ENCODE measurements at places on chromosomes 5 and 9. TPM values are rescaled to one million over a fixed set of nuclear protein-coding genes. Genes with fewer than 3 reads are reported as not detected.

- DNase-seq: no peak
Observed at GRCh38 chr5:135829681-135830383, 4.6 kb upstream of the SLC25A48 start.

DNA sequence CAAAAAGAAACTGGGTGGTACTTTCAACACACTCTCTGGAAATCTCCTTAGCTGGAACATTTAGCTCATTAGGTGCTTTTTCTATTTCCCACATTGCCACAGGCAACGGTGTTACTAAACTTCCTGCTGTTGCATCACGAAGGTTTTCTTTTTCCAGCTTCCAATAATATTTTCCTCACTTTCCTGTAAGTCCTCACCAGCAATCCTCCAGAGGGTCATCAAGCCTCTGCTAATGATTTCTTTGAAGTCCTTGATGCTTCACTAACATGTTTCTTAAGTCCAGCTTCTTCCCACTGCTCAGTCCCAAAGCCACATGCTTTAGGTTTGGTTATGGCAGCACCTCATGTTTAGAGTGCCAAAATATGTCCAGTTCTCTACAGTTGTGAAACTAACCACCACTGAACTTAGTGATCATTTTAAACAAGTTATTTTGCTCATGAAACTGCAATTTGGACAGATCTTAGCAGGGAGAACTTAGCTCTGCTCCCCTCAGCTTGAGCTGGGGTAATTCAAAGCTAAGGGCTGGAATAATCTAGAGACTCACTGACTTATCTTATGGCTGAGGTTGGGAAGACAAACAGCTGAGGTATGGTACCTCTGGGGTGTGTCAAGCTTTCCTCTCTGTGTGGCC lies 39.9 kb upstream of the RETREG1 start:
- no peak for DNase-seq

DNA sequence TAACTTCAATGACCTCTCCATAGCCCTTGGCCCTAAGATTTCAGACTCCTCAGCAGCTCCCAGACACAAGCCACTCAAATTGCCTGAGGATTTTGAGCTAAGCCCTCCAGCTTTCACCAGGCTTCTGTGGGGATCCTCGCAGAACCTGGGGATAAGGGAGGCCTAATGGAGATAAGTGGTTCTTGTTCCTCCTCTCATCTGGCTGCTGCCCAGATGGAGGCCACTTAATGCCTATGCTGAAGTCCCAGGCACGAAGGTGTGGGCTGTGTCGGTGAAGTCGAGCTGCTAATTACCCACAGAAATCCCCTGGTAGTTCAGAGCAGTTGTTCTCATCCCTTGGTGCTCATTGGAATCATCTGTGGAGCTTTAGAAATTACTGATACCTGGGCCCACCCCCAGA lies 10.3 kb upstream of the FAT2 start:
- no peak for DNase-seq

The PHF24 gene
- not detected for total RNA-seq

DNA sequence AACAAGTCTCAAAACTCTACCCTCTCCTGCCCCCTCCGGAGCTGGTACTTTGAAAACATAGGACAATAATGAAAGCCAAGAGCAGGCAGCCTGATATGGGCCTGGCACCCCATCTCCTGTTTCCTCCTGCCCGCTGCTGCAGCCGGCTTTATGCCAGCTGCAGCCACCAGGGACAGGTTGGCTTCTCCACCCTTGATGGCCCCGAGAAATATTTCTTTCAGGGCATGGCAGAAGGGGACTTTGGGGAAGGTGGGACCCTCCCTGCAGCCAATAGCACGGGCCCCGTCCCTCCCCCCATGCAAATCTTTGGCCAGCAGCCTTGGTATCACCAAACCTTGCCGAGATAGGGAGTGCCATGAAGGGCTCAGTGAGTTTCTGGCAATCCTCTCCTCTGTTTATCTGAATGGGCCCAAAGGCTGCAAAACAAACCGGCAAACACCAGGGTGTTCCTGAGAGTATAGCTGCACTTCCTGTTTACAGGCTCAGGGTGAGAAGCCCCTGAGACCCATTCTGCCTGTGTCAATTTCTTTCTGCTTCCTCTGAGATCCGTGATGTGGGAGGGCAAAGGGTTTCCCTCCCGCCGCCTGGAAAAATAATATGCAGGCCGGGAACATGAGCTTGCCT lies 73.4 kb upstream of the BOD1 start:
- DNase-seq: no peak

DNA sequence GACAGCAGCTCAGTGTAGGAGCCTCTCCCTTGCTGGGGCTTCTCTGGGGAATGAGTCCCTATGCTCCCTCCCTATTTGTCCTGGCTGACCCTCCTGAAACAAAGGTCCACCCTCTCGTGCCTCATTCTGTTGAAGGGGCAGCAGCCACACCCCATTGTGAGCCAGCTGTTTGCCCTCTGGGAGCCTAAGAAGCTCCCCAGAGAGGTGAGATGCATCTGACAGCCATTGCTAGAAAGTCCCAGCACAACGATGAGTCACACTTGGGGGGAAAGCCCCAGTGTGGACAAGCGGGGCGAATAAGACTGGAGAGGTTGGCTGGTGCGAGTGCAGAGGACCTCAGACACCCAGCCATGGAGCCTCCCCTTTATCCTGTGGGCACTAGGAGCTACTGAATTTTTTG lies 101.4 kb downstream of the PPARGC1B start:
- no peak for DNase-seq

The POLR3G gene
- total RNA-seq: 0.21 TPM

The IPPK gene
- 6.3 TPM for total RNA-seq

The GABRA1 gene
- not detected for total RNA-seq

The CHSY3 gene
- not detected for total RNA-seq

The MRPS27 gene
- 39.3 TPM for total RNA-seq

The DDX4 gene
- total RNA-seq: not detected

DNA sequence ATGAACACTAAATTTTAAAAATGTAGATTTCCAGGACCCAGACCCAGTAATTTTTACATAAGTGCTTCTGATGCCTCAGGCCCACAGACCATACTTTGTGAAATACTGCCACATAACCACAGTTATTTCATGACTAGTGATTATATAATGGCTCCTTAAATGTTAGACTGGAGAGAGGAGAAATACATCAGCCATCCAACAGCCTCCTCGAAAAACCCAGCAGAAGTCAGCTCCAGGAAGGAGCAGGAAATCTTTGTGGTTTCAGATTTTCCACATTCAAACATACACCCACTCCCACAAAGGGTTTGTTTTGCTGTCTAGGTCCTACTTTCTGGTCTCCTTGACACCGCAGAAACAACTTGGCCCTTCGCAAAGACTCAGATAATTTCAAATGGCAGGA lies 455.2 kb downstream of the DTWD2 start:
- no peak for DNase-seq

GRCh38 chr5:133738271-133738670 lies 125.9 kb upstream of the FSTL4 start:
- no peak for DNase-seq

The TTC23L gene
- total RNA-seq: 0.42 TPM

- no peak for DNase-seq
Observed at GRCh38 chr5:27217155-27217956, 179.0 kb upstream of the CDH9 start.

DNA sequence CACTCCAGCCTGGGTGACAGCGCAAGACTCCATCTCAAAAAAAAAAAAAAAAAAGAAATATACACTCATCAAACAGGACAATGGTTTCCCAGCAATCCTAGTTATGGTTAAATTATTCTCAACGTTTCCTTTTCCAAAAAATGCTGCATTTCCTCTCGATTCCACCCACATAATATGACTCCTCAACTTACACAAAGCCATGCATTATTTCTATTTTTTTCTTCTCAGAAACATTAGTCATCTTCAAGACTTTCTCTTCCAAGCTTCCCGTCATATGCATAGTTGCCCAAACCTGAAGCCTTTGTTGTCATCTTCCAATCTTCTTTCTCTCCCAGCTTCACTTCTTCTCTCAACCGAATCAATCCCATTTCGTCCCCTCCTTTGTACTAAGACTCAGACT lies 61.4 kb upstream of the RANBP6 start:
- no peak for DNase-seq

GRCh38 chr5:54862036-54862435 lies 123.4 kb downstream of the ESM1 start:
- no peak for DNase-seq

- DNase-seq: no peak
Observed at GRCh38 chr5:68891718-68892117, 202.1 kb upstream of the SLC30A5 start.

DNA sequence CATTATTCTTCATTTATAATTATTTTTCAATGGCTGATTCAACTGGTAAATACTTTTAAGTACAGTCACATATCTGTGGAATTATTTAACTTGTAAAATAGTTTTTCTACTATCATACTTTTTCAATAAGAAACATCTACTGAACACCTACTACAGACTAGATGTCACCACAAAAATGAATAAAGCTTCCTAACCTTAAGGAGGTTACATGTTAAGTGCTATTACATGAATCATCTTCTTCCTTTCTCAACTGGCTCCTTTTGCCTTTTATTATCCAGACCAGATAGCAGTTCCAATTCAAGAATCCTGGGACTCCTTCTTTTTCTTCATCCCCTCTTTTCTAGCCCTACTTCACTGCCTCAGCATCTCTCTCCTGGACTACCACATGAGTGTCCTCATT lies 4.7 kb downstream of the PGGT1B start:
- no peak for DNase-seq

DNA sequence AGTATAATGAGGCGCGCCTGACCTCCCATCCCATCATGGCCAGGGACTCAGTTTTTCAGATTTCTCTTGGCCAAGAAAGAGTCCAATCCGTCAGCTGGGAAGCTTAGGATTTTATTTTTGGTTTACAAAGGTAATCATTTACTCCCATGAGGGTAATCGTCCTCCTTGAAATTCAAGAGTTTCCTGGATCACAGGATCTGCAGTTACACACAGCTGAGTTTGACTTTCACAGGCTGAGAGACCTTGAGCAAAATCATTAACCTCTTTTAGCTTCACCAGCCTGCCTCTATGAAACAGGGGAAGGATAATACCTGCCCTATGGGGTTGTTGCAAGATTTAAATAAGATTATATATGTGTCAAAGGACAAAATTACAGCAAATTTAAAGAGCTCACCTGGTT lies 15.4 kb upstream of the AK3 start:
- no peak for DNase-seq

DNA sequence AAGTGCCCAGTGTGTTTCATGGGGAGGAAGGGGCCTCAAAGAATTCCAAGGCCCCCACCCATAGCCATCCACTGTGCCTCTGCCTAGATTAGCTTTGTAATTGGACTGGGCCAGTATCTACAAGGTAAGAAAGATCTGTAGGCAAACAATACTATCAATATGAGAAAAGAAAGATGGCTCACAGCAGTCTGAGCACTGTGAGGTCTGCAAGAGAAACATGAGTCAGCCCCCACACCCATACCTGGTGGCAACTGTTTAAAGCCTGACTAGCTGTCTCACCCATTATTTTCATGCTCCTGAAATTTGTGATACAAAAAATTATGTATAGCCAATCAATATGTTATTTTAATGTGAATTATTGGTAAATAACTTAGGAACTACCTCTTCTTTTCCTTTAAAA lies 10.0 kb upstream of the ZNF483 start:
- no peak for DNase-seq

The GFI1B gene
- total RNA-seq: 29.3 TPM

- DNase-seq: no peak
Observed at GRCh38 chr5:5387192-5387591, 35.3 kb upstream of the ICE1 start.

DNA sequence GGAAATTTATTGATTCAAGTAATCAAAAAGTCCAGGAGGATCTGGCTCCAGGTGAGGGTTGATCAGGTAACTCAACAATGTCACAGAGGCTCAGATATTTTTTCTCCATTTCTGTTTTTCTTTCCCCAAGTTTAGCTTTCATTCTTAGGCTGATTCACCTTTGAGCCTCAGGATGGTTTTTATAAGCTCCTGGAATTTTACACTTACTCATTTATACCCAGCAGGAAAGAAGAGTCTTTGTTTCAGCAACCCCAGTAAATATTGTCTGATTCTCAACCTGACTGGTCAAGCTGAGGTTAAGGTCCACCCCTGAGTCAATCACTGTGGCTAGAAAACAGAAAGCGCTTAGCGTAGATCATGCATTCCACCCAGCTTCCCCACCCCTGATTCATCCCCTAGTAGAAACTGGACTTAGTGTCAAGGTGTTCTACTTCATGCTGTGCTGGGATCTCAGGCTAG lies 500.6 kb downstream of the KIF4B start:
- DNase-seq: no peak

- no peak for DNase-seq
Observed at GRCh38 chr9:121746411-121746810, 95.0 kb downstream of the DAB2IP start.

DNA sequence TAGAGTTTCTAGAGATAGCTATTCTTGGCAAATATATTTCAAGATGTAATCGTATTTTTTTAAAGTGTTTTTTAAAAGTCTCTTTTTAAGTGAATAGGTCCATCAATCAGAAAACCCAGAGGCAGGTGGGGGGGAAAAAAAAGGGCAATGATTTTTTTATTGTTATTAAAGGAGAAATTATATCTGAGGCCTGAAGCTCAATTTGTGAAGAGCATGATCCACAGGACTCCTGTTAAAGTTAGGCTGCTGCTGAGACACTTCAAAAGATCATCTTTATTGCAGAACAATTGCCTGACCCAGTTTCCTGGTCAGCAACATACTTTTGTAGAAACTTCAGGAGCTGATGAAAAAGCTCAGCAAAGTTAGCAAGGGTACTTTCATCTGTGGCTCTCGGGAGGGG lies 326.2 kb downstream of the RASEF start:
- no peak for DNase-seq

- no peak for DNase-seq
Observed at GRCh38 chr9:131854334-131854733, 114.5 kb upstream of the RAPGEF1 start.

- DNase-seq: no peak
Observed at GRCh38 chr5:143302341-143303045, 101.0 kb downstream of the NR3C1 start.

- DNase-seq: no peak
Observed at GRCh38 chr5:146466521-146467349, 19.6 kb downstream of the TCERG1 start.

The TYRP1 gene
- not detected for total RNA-seq

- no peak for DNase-seq
Observed at GRCh38 chr5:1814183-1815020, 13.2 kb downstream of the NDUFS6 start.

- no peak for DNase-seq
Observed at GRCh38 chr5:113256671-113257452, 177.9 kb downstream of the TSSK1B start.

DNA sequence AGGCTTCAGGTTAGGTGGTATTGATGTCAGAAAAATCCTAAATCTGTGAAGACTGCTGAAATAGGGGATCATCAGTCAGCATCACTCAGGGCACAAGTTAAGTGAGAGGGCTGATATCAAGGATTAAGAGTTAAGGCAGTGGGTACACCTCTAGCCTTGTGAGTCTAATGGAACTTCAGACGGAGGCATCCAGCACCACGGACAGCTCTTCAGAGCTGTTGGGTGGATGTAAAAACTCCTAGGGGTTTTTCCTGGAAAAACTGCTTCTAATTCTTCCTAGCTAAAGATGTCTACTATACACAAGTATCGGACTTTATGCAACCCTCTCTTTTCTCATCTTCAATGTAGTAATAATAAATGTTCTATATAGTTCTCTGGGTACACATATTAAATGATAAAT lies 165.9 kb downstream of the SH3GL2 start:
- no peak for DNase-seq

GRCh38 chr5:133736512-133736911 lies 124.2 kb upstream of the FSTL4 start:
- no peak for DNase-seq

The PCDHGB2 gene
- total RNA-seq: 0.44 TPM

GRCh38 chr9:33140401-33141360 lies 26.5 kb downstream of the B4GALT1 start:
- DNase-seq: no peak

Measured in T-helper 17 cell (primary cell).